CD4-positive, alpha-beta T cell treated with Interleukin-15 for 4 hours (primary cell): ENCODE measurements at places on chromosomes 4 and X.

DNA sequence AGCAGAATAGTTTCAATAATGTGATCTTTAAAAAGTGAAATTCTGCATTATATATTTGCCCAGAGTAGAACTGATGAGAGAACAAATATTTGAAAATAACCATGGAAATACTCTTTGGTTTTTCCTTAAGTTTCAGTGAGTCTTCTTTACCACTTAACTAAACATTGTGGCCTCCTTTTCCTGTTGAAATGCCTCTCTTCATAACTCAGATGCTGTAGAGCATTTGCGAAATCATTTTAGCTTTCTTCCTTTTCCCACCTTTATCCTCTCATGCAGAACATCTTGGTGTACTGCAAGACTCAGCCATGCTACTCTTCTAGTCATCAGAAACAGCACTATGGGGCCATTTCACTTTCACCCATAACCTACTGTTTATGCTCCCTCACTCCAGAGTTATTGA, 48.2 kb downstream of the CASK start:
- DNase-seq = no peak

GRCh38 chr4:185232370-185232769, 23.0 kb downstream of the SNX25 start:
- DNase-seq = no peak

GRCh38 chr4:111399623-111400022, 745.6 kb upstream of the FAM241A start:
- no peak for DNase-seq

GRCh38 chr4:114694770-114695169, 96.2 kb downstream of the UGT8 start:
- peak; percentile 6 for DNase-seq

GRCh38 chr4:87103086-87103485, 117.3 kb downstream of the KLHL8 start:
- DNase-seq = no peak
